ENCODE measurements at places on chromosomes 5 and 9.

GRCh38 chr5:17929171-17929570 is 294.9 kb downstream of the TAF11L14 start:
- no peak for DNase-seq

- DNase-seq, result no peak
These were observed 48.8 kb upstream of the EDIL3 start for GRCh38 chr5:84433461-84433860.

- no peak for DNase-seq
These were observed 34.9 kb downstream of the NSA2 start for GRCh38 chr5:74801941-74802340.

GRCh38 chr5:135195270-135195608 is 161.2 kb upstream of the PITX1 start:
- DNase-seq, result no peak

DNA sequence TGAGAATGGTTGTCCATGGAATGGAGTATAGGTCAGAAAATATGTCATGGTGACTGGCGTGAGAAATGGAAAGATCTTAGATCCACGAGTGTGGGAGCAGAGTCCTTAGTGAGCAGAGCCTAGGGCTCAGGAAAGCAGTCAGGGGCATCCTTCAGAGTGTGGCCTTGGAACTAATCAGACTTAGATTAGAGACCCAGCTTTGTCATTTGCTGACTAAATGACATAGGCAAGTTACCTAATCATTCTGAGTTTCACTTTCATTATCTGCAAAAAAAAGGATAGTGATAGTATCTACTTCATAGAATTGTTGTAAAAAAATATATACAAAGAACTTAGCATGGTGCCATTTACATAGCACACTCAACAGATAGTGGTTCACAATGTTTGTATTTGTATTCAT is 24.3 kb upstream of the SLIT3 start:
- no peak for DNase-seq

DNA sequence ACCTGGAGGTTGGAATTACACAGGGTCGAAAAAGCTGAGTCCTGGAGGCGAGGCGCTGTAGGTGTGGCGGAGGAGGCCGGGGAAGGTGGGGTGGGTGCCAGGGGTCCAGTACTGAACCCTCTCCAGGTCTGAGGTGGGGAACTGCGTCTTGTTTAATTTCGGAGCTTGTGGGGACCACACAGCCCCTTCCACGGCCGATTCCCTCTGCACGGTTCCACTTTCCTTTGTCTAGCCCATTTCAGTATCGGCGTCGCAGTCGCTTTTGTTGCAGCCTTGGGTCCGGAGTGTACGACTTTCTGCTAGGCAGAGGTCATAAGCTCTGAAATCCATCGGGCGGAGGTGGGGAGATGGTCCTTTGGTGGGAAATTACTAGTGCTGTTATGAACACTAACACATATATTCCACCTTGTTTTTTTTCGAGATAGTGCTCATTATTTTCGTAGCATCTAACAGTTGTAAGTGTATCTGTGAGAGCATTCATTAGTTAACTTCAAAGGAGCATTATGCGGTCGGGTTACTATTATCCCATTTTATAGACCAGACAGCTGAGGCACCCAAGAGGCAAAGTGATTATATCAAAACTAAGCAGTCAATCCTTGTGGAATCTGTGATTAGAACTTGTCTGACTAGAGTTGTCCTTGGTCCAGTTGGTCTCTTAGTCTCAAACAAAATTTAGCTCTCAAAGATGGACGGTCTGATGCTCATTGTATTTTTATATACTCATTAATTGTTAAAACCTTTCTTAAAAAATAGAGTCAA is 737 bp downstream of the RNF180 start:
- DNase-seq, result no peak

DNA sequence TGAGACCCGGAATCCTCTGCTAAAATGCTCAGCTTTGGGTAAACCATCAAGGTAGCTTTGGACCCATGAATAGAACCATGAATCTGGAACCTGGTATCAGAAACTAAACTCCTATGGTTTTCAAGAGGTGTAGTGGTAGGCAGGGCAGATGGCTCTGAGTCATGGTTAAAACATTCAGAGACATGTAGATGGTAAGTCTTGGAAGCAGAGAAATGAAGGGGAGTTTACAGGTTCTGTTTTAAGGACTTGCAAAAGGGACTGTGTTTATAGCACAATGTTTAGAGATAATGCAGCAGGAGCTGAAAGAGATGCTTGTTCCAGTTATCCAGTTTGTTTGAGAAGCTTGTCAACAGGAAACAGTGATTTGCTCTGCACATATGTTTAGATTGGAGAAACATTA is 36.0 kb upstream of the FBN2 start:
- DNase-seq, result no peak

GRCh38 chr5:161700065-161700464 is 14.5 kb downstream of the GABRA6 start:
- DNase-seq, result no peak

GRCh38 chr9:77440057-77440456 is 208.1 kb downstream of the GNA14 start:
- DNase-seq, result no peak

GRCh38 chr5:138243794-138244193 is 30.6 kb downstream of the GFRA3 start:
- no peak for DNase-seq

DNA sequence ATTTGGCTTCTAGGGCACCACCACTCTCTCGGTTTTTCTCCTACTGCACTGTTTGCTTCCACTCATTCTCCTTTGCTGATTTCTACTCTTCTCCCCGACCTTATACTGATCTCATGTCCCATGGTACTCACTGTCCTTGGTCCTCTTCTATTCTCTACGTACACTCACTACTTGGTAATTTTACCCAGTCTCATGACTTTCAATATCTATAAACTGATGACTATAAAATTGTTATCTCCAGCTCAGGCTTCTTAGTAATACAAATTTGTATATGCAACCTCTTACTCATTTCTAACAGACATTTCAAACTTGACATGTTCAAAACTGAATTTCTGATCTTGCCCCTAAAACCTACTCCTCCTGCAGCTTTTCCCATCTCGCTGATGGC is 4.1 kb downstream of the RAPGEF6 start:
- no peak for DNase-seq

DNA sequence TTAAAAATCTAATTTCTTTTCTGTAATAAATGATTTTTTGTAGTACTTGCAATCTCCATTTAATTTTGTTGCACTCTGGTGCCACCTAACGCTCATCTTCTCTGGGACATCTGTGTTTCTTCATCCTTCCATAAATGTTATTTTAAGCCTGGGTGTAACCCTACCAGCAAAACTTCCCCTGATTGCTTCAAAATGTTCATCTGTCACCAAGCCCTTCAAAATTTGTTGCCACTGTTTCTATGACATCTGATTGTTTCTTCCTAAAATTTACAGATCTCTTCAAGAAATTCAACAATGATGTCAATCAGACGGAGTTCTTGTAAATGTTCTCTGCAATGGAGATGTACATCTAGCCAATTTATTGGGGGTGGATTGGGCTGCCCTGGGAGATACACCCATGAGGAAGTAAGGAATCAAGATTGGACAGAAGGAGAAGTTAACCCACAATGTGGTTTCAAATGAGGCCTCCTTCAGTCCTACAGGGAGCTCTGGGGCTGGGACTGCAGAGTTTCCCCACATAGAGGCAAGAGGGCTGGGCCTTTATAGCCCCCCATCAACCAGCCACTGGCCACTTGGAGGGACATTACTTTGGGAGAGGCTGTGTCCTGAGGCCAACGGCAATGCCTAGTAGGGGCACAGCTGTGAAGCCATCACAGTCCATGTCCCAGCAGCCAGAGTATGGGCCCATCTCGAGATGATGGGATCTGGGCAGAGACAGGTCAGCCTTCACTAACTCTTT is 23.3 kb downstream of the MCTP1 start:
- no peak for DNase-seq

- DNase-seq, result no peak
These were observed 353.7 kb downstream of the SLCO4C1 start for GRCh38 chr5:101942321-101942882.

- no peak for DNase-seq
These were observed 47.7 kb downstream of the MAPKAP1 start for GRCh38 chr9:125659201-125659840.

GRCh38 chr9:6631207-6631512 is 14.4 kb downstream of the GLDC start:
- no peak for DNase-seq

- no peak for DNase-seq
These were observed 65.8 kb downstream of the KCTD16 start for GRCh38 chr5:144236499-144236898.

DNA sequence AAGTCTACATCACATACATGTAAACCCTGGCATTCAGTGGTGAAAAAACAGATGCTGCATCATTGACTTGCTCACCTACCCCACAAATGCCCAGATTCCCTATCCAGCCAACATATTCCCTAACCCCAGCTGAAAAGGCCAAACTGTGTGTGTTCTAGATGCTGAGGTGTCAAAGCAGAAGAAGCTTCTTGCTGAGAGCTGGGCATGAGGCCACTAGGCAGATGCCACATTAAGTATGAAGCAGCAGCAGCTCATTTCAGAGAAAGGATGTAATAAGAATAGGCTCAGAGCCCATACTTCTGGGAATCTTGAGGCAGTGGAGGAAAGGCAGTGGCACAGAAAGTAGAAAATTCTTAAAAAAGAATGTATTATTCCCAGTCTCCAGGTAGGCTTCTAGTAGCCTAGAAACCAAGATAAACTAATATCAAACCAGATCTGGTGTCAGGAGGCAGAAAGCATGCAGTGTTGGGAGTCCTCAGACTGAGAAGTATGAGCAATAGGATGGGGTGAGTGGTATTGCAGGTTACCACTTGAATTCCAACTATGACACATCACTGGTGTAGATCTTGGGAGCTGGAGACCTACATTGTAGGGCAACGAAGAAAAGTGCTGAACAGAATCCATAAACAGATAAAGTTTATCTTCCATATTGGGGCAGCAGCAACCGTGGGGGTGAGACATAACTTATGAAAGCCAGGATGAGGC is 71.9 kb upstream of the GRHPR start:
- DNase-seq, result no peak

DNA sequence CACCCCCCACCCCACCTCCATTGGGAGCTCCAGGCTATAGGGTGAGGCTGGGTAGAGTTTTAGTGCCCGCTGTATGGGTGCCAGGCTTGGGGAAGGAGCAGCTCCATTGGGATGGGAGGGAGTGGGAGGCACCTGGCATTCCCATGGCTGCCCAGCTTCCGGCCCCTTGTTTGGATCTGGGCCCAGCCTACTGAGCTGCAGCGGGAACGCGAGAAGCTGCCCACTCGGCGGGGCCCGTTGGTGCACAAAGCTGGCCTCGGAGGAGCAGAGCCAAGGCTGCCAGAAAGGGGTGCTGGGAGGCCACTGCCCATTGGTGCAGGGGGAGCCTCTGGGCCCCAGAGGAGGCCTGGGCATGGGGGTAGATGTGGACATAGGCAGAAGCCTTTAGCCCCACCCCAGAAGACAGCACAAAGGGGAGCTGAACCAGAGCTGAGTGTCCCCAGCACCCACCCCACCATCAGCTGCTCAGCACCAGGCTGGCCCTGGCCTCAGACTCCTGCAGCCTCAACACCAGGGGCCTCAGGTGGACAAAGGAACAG is 4.4 kb downstream of the LCN9 start:
- DNase-seq, result no peak

DNA sequence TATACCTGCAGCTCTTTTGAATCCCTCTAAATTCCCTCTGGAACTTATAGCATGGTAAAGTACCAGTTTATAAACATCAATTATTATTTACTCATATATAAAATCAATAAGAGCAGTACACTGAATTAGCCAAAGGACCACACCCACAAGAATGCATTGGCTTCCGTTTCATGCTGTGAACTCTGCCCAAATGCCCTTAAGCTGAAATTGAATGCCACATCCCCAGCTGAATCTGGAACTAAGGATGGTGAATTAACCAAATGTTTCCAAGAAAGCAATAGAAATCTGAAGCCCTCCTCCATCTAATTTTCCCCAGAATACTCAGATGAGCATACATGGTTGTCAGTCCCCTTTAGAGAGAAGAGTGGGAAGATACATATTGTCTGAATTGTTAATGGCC is 436.4 kb upstream of the FTMT start:
- no peak for DNase-seq

DNA sequence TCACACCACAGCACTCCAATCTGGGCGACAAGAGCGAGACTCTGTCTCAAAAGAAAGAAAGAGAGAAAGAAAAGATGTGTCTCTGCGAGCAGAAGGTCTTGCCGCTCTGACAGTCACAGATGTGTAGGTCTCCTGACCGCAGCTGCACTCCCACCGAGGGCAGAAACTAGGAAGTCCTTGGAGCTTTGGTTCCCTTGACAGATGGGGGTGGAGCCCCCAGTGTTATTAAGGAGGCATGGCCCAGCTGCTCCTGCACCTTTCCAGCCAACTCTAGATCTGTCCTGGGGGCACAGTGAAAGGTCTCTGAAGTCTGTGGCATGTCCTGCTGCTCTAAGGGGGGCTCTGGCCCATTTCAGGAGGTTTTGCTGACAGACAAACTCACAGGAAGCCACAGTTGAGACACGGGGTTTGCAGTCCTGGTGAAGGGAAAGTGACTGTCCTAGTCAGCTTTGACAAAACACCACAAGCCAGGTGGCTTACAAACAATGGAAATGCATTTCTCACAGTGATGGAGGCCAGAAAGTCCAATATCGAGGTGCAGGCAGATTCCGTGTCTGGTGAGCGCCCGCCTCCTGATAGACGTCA is 9.0 kb upstream of the DIPK1B start:
- DNase-seq, result no peak

GRCh38 chr5:76372323-76373054 is 30.6 kb upstream of the IQGAP2 start:
- DNase-seq, result no peak

DNA sequence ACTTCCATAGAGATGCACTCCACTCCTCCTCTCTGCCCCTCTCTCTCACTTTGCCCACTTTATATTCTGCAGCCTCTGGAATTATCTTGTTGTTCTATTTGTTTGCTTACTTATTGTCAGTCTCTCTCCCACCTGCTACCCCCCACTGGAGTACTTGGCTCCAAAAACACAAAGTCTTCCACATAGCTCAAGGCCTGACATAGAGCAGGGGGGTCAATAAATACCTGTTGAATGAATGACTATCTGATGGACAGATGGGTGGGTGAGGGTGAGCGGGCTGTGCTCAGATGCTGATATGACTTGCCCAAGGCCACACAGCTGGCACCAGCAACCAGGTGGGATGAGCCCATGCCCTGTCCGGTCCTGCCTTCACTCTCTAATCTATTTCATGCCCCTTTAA is 13.4 kb upstream of the UNC5A start:
- no peak for DNase-seq

GRCh38 chr5:33702867-33703266 is 188.9 kb downstream of the ADAMTS12 start:
- DNase-seq, result no peak

DNA sequence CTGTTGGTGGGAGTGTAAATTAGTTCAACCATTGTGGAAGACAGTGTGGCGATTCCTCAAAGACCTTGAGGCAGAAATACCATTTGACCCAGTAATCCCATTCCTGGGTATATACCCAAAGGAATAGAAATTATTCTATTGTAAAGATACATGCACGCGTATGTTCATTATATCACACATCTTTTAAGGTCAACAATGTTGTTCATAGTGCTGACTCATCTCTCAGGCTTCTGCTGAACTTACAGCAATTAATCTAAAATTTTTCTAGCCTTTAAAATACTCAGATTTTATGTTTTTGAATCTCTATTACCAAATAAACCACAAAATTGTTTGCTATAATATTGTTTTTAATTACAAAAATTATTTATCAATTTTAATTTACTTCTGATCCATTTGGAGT is 38.8 kb upstream of the ZNF618 start:
- DNase-seq, result no peak

GRCh38 chr5:93622240-93622885 is 39.3 kb downstream of the NR2F1 start:
- no peak for DNase-seq

Measured in activated naive CD4-positive, alpha-beta T cell (primary cell).